ENCODE measurements at places on chromosomes 12 and 14.
A peak's percentile ranks its signal among the peaks of the same experiment; 100 is the strongest.

DNA sequence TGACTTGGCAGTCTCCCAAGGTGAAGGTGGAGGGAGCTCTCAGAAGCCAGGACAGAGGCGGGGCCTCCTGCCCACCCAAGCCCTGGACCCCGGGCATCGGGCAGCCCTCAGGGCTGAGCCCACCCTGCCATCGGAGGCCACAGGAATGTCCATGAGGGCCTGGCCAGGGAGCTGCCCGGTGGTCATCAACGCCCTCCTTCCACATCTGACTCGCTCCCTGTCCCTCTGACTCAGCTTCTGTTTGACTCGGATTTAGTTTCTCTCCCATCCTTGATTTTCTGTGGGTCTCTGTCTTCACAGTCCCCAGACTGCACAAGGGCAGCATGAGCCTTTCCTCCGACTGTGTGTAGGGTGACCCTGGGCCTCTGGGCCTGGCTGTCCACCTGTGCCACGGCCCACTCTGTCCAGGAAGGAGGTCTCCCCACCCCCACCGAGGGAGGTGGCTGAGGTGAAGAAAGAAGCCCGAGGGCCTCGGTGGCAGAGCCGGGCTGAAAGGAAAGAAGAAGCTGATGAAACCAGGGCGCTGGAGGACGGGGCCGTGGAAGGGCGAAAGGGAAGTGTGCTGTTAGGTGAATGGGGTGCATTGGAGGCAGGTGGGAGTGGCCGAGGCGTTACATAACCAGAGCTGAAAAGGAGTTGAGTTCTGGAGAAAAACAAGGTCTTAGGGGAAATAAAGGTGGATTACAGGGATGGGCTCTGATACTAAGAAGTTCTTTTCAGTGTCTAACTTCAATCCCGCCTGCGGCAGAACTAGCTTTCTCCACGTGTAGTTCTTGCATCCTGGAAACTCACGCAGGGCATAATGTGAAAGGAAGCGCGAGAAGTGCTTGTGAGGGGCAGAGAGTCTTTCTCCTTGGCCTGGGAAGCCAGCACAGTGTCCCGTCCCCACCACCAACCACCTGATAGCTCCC lies 16.7 kb upstream of the TMEM106C start:
- DNase-seq, result no peak

GRCh38 chr14:22073801-22074200 lies 400.2 kb upstream of the OR4E1 start:
- no peak for DNase-seq

DNA sequence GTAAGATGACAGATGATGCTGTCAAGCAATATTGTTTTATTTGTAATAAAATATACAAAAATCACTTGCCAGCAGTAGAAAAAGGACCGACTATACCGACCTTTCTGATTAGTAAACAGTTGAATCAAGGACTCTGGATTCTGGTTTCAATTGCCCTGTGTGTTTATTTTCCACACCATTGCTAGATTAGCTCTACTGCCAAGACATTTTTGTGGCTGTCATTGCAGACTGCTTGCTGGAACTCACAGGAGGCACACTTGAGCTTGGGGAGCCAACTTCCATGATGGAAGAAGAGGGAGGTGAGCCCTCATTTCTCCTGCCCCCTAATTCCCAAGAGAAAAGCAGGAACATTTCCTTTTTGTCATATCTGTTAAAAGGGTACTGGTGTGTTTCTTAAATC lies 51.3 kb downstream of the MAPKAPK5 start:
- DNase-seq, result no peak

- DNase-seq, result no peak
These were observed 62.4 kb upstream of the TBPL2 start for GRCh38 chr14:55502746-55503284.

GRCh38 chr12:96985515-96986362 lies 78.7 kb downstream of the NEDD1 start:
- no peak for DNase-seq

DNA sequence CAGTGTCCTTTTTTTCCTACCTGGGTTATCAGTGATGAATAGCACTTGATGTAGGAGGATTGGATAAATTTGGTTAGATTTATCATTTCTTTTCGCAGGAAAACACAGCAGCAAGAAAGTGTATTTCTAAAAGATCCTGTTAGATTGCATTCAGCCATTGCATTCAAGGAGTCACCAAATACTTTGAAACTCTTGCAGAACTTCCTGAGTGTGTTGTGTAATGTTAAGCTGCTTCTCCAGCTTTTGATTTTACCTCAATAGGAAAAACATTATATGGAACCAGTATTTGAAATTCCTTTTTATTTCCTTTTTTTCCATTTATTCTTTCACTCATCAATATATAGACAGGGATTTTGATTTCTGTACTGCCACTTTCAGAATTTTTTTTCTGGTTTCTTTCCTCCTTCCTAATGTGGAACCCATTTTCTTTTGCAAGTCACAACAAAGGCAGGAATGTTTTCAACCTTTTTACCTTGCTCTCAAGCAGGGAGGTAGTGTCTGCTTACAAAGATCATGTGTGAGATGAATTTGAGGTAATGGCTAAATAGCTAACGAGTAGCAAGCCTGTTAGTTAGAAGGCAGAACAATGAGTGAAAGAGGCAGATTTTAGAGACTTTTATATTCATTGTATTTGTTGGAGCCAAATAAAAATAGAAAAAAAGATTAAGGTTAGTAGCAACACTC lies 56.2 kb downstream of the PPHLN1 start:
- DNase-seq, result no peak

DNA sequence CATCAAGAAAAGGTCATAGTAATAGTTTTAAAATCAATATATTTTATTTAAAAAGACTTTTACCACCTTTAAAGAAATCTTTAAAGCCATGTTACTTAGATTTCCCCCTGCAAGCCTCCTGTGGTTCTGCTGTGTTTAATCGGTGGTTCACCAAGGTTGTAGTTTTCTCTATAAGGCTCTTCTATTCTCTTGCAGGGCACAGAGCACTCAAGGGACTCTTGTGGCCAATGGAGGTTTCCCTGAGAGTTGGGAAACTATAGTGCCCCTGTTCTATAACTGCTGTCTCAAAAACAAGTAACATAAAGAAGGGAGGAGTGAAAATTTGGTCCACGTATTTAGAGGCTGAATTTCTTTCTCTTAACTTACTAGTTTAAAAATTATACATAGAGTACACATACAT lies 25.0 kb downstream of the DACT1 start:
- DNase-seq, result no peak

DNA sequence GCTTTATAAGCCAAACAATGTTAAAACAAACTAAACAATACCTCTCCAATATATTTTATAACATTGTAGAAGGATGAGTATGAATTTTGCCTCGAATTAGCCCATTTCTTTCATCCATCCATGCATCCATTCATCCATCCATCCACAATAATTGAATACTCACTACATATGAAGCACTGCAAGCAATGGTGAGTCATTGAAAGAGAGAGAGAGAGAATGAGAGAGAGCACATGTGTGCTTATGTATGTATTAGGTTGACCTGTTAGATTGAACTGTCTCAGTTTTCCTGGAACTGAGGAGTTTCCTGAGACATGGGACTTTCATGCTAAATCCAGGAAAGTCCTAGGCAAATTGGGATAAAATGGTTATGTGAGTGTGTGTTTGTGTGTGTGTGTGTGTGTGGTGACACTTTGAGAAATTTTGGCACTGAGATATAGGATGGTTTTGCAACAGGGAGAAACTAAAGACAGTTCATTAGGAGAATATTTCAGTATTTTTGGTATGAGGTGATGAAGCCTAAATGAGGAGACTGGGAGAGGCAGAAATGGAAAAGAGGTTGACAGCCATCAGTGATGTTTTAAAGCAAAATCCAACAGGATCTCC lies 98.4 kb downstream of the C12orf75 start:
- no peak for DNase-seq

DNA sequence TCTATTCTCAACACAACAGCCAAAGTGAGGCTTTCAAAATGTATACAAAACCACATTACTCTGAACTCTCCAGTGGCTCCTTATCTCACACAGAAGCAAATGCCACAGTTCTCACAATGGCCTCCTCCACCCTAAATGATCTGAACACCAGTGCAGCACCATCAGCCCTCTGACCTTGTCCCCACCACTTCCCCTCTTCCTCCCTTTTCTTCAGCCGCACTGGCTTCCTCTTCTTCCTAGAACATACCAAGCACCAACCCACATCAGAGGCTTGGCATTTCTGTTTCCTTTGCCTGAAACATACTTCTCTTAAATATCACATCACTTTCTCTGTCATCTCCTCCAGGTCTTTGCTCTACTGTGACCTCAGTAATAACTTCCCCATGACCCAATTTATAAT lies 66.3 kb downstream of the GPR135 start:
- peak; percentile 77 for DNase-seq

DNA sequence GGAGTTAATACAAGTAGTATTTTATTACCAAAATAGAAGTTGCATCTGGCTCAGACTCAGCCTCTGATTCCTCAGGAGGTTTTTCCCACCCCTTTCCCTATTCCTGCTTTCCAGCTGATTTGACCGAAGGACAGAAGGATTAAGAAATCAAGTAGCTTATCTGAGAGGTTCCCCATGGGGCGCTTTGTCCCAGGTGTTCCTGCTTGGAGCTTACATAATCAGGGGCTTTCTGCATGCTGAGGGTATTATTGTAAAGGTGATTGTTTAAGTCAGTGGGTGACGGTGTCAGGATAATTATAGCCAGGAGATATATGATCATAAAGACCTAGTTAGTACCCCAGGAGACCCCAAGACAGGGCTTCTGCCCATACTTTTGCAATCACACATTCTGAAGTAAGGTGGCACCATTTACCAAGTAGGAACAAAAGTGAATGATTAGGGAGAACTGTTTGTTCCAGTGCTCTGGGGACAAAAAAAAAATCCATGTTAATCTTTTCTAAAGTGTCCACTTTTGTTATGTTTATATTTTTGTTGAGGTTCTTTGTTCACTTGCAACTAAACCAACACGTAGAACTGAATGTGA lies 921.3 kb downstream of the NRXN3 start:
- DNase-seq, result no peak

- no peak for DNase-seq
These were observed 255.5 kb downstream of the SNAPC1 start for GRCh38 chr14:62017651-62018230.

DNA sequence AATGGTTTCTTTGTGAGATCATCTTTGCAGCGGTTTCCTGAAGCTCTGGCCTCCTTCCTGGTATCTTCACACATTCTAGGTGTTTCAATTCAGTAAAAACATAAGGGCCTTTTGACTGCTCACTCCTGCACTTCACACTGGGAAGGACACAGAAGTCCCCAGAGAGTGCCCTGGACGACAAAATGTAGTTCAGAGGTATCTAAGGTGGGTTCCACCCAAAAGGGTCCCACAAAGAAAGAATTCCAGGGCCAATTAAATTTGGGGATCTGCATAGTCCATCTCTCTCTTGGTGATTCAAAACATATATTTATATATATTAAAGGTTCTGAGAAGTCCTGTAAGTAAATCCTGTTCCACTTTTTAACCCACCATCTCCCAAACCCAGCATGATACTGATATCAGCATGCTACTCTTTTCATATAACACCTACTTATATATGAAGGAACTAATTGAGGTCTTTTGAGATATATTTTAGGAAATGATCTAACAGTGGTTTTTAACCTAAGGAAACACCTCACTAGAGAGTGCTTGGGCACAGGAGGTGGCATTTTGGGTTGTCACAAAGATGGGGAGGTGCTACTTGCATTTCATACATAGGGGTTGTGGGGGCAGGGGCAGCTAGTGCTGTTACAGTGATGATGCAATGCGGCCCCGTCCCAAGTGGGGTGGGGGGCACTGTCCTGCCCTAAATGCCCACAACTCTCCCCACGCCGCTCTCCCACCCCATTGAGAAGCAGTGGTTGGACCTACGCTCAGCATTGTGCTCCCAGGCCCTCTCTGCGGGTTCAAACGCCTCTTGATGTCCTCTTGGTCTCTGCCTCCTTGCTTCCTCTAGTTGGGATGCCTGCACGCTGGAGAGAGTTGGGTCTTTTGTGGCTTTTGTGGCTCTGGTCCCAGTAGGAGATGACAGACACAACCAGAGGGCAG lies 109.4 kb downstream of the ARF6 start:
- peak; percentile 65 for DNase-seq

- DNase-seq, result no peak
These were observed 83.2 kb downstream of the RMST start for GRCh38 chr12:97545804-97546203.

GRCh38 chr14:96625426-96625985 lies 123.3 kb downstream of the PAPOLA start:
- DNase-seq, result no peak

- no peak for DNase-seq
These were observed 534 bp downstream of the PPP2R3C start for GRCh38 chr14:35121026-35121886.

DNA sequence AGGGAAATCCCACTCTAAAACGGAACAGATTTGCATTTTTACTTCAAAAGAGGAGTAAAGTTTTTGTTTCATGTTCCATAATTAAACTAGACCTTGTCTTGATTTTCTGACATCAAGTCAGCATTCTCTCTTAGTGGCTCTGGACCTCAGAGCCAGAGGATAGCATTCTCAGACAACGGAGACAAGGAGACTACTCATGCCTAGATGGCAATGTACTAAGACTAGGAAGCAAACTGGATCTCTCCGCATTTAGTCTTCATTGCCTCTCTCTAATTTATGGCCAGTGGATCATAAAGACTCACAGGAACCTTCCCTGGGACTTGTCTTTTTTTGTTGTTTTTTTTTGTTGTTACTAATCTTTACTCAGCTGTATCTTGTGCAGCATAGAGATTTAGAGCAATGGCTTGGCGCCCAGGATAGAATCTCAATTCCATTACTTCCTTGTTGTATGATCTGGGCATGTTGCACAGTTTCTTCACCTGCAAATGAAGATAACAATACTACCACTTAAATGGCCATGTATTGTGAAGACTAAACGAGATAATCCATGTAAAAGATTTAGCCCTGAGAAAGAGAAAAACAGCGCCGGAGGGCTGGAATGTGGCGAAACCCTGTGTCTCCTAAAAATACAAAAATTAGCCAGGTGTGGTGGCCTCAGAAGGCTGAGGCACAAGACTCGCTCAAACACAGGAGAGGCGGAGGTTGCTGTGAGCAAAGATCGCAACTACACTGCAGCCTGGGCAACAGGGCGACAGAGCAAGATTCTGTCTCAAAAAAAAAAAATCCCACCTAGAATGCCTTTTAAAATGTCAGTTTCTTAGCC lies 4.0 kb upstream of the GEMIN2 start:
- DNase-seq, result no peak

Data from Jurkat, Clone E6-1 (cell line).